A375 (cell line): ENCODE measurements at places on chromosomes 12 and 14. TPM values are rescaled to one million over a fixed set of nuclear protein-coding genes. Genes with fewer than 3 reads are reported as not detected.

Gene AEBP2
- total RNA-seq: 12.0 and 14.7 TPM in 2 replicates

Gene LRRC10
- total RNA-seq: not detected in 2 replicates

Gene CD163
- not detected in 2 replicates for total RNA-seq

Gene RNFT2
- total RNA-seq: 11.0 and 12.8 TPM in 2 replicates

Gene KLHL28
- total RNA-seq: 2.5 and 3.7 TPM in 2 replicates

Gene C12orf50
- not detected in 2 replicates for total RNA-seq

Gene PLD4
- total RNA-seq: 0.03 and 0.04 TPM in 2 replicates
